ENCODE measurements at places on chromosomes 16 and 17.
A peak's percentile ranks its signal among the peaks of the same experiment; 100 is the strongest.

DNA sequence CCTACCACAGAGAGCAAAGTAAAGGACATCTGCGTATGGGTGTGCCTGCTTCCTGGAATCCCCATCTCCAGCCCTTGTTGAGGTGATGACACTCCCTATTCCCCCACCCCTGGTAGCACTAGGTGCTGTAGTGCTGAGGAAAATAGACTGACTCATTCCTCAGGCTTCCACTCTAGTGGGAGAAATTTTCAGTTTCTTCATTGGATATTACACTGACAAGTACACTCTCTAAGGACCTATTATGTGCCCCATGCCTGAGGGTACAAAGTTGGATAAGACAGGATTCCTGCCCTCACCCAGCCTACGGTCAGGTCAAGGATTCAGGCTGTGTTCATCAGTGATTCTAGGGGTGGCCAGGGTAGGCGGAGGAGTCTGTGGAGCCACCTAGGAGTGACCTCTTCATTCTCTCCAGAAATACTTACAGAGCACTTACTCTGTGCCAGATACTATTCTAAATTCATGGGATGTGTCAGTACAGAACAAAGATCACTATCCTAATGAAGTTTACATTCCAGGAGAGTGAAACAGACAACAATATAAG, 4.5 kb upstream of the ZC3H7A start:
- DNase-seq: no peak

GRCh38 chr16:85601730-85602401, 11.3 kb upstream of the GSE1 start:
- no peak for DNase-seq

GRCh38 chr16:1940273-1941161, 2.5 kb downstream of the MSRB1 start:
- no peak for DNase-seq

GRCh38 chr17:56960596-56961538, at the start of gene COIL:
COIL (minus strand) TSS chr17:56961050; CDS start chr17:56961019, 31 bp downstream.
- DNase-seq: peak; percentile 97

DNA sequence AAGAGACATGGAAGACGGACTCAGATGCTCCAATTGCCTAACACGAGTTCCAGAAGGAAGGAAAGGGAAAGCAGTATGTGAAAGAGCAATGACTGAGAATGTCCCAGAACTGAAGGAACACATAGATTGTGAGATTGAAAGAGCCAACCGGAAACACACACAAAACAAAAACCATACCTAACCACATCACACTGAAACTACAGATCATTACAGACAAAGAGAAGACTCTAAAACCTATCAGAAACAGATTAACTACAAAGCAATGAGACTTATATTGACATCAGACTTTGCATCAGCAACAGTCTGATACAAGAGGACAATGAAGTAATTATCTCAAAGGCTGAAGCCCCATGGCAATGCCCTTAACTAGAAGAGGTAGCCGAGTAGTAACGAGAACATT, 45.6 kb upstream of the CLEC18B start:
- no peak for DNase-seq

GRCh38 chr16:24775455-24775854, 46.0 kb downstream of the TNRC6A start:
- DNase-seq: no peak

GRCh38 chr17:41360296-41360995, 9.2 kb downstream of the KRT33B start:
- DNase-seq: no peak

- DNase-seq: no peak
Observed at GRCh38 chr16:21274172-21274726, 3.8 kb downstream of the CRYM start.

DNA sequence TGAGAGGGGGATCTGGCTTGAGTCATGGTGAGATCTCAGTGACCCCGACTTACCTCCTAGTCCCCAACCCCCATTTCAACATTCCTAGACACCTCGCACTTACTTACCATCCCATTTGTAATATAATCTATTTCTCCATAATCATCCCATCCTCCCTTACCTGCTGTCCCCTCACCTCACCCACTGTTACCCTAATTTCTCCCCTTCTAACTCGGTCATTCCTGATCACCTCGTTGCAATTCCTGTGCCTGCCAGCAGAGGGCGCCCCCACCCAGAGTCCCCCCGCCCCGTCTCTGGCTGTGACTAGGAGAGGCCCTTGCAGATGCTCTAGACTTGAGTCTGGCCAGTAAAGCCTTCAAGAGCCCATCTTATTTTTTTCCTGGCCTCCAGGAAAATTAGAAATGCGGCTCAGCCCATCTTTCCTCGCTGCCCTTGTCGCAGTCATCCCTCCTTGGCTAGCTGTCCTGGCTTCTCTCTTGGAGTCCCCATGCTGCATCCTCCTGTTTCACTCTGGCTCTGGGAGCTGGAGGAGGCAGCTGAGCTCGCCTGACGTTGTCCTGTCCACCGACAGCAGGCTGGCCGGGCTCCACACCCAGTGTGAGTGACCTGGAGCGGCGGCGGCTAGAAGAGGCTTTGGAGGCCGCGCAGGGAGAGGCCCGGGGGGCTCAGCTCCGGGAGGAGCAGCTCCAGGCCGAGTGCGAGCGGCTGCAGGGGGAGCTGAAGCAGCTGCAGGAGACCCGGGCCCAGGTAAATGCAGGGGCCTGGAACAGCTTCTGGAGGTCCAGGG, 5.0 kb downstream of the TBKBP1 start:
- peak; percentile 83 for DNase-seq

DNA sequence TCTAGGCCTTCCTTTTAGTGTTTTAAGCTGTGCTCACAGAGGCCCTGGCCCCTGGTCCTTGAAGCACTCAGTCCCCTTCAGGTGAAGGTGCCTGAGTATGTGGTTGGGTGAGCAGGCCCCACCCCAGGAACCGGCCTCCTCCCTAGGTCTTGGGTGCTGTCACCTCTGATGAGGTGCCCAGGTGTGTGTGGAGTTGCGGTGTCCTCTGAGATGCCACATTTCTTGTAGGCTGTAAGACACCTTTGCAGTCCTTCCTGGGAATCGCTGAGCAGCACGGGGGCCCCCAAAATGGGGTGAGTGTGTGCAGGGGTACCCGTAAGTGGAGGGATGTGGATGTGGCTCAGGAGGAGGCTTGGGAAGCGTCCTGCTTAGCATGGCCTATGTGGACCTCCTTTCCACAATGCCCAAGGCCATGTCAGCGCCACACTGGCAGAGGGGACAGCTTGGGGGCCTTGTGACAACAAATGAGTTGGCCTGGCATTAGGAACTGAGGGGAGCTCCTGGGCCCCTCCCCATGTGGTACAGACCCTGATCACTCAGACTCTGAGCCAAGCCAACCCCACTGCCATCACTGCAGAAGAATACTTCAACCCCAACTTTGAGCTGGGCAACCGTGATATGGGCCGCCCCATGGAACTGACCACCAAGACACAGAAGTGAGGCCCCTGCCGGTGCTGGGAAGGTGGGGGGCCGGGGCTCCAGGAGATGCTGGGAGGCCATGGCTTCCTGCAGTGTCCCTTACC, 11.2 kb downstream of the CORO6 start:
- no peak for DNase-seq

GRCh38 chr16:30775131-30775391, 11.9 kb downstream of the ZNF629 start:
- DNase-seq: no peak

GRCh38 chr17:67532326-67532871, 155.3 kb downstream of the PITPNC1 start:
- DNase-seq: no peak

DNA sequence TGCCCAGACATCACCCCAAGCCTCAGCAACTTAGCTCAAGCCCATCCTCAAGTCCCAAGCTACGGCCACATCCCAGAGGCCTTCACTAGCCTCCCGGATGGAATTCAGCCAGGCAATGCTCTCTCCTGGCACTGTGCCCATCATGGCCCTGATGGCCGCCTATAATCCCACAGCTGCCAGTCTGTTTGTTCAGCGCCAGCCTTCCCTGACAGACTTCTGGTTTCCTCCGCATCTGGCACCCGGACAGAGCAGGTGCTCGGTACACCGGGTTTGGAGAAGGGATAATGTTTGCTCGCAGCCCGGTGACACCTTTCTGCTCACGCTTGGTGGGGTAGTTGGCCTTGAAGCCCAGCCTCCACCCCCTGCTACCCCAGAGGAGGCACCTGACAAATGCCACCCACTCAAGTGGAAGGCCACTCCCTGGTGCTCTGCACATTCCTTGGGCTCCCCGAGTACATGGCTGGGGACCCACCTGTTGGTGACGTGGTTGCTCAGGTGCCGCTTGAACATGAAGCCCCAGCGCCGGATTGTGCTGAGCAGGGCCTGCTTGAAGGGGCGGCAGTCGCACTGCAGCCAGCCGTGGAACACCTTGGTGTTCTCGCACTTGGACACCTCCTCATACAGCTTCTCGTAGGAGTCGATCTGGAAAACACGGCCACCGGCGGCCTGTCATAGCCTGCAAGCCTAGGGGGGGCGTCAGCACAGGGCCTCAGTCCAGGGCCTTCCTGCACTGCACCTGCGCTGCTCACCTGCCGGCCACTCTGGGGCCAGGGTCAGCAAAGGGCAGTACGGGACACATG, 47.1 kb downstream of the DNAH17 start:
- DNase-seq: no peak

- DNase-seq: no peak
Observed at GRCh38 chr17:81890447-81891302, 711 bp downstream of the ALYREF start.

DNA sequence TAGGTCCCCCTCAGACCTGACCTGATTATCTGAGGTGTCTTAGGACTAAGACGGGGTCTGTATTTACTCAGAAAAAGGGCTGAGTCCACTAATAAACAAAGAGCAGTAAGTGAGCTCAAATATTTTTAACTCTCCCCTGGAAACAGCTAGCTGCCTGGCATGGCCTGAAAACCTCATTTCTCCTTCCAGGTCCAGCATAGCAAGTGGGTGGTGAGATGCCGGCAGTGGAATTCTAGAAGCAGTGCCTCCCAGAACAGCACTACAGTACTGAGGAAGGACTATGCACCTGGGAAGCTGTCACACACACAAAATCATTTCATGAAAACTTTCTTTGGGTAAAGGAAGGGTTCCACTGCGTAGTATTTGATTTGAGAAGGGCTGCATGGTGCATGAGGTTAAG, 29.5 kb upstream of the CFAP20 start:
- no peak for DNase-seq

- no peak for DNase-seq
Observed at GRCh38 chr16:48347191-48347865, 37.9 kb downstream of the SIAH1 start.

DNA sequence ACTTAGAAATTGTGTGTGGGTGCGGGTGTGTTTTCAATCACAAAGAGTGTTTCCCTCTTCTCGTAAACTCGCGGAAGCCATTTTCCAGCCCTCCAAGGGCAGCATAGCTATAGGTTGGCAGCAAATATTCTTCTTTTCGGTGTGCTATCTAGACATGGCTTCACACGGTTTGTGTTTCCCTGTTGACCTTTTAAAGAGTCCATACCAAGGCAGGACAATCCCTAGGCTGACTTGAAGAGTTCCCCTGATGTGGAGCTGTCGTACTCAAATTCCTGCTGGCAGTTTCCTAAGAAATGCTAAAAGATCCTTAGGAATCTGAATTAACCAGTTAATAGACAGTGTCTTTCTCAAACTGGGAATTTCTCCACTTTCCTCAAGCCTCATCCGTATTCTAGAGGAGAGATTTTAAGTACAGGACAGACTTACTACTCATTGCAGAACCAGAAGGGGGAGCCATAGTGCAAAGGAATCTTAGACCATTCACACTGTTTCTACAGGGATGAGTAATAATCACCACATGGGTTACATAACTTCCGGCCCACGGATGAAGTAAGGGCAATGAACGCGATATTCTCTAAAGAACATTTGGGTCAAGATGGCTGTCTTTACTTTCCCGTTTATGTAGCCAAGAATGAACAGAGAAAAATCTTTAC, 288.6 kb upstream of the ELAC2 start:
- DNase-seq: peak; percentile 57

- DNase-seq: no peak
Observed at GRCh38 chr17:29612404-29613280, 10.1 kb downstream of the CORO6 start.

DNA sequence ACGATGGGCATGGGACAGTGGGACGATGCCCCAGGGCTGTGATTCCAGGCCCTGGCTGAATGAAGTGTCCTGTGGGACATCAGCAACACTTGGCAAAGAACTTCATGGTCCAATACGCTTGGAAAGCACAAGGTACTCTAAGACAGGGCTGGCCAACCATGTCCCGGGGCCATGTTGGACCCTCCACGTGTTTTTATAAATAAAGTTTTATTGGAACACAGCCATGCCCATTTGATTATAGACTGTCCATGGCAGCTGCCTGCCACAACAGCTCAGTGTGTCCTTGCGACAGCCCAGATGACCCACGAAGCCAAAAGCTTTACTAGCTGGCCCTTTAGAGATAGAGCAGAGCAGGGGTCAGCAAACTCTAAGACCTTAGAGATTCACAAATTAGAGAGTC, 282.1 kb downstream of the C16orf95 start:
- no peak for DNase-seq

DNA sequence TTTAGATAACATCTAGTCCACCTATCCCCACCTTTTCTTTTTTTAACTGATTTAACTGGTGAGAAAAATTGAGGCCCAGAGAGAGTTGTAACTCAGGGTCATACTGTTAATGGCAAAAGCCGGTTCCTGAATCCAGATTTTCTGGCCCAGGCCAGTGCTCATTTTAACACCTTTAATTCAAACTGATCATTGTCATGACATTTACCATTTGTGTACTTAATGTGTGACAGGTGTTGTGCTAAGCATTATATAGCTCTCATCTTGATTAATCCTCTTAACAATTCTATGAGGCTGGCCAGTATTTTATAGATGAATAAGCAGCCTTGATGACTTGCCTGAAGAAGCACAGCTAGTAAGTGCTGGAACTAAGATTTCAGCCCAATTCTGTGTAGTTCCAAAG, 14.4 kb downstream of the RHOT1 start:
- DNase-seq: peak; percentile 59

- DNase-seq: no peak
Observed at GRCh38 chr16:82585675-82586074, 41.1 kb upstream of the CDH13 start.

DNA sequence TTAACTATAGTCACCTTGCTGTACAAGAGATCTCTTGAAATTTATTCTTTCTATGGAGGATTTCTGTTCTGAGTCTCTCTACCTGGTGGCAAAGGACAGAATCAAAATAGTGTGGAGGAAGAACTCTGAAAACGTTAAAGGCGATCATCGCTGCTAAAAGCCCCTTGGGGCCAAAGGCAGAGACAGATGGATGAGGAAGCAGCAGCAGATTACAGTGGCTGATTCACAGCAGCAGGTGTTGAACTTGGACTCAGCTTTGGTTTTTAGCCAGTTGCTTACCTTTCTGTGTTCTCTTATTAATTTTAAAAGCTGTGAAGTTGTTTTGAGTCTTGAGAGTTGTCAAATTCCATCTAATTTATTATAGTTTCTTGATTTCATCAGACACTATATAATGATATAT, 956.1 kb upstream of the GOT2 start:
- DNase-seq: peak; percentile 62

GRCh38 chr16:4212211-4212933, 29.5 kb downstream of the SRL start:
- DNase-seq: no peak

GRCh38 chr16:9868606-9869149, 313.6 kb downstream of the GRIN2A start:
- DNase-seq: no peak
